ENCODE measurements at places on chromosomes 3 and 15.

GRCh38 chr15:44918136-44918535, 38.4 kb upstream of the TERB2 start:
- DNase-seq = no peak

DNA sequence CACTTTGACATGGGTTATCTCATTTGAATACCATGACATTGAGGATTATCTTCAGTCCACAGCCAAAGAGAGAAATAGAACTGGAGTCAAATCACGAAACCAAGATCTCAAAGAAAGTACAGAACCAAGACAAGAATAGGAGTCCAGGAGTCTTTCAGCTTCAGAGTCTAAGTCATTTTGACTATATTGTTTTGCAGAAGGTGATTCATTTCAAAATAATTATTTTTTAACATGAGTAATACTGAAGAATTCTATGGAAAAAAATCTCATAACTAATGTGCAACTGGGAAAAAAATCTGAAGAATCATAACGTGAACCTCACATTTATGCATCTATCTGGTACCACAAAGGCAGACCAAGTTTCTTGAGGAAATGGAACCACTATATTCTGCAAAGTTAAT, 60.3 kb downstream of the UBE3A start:
- DNase-seq = no peak

DNA sequence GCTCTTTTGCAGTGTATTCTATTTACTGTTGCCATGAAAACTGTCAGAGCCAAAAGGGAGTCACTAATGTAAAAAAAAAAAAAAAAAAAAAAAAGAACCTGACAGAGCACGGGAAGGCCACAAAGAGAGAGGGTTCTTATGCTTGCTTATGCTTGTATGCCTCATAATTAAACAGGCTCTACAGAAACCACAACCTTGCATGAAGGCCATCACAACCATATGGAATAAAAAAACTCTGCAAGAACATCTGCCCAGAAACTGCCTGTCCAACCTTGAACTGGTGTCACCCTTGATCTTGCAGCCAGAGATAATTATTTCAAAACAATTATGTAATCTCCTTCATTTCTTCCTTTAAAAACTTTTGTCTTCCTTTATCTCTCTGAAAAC, 50.1 kb downstream of the CFAP20DC start:
- DNase-seq = no peak

- DNase-seq = no peak
Observed at GRCh38 chr15:71526060-71526820, 284.1 kb upstream of the NR2E3 start.

GRCh38 chr3:145492456-145492855, 668.5 kb downstream of the PLOD2 start:
- no peak for DNase-seq

DNA sequence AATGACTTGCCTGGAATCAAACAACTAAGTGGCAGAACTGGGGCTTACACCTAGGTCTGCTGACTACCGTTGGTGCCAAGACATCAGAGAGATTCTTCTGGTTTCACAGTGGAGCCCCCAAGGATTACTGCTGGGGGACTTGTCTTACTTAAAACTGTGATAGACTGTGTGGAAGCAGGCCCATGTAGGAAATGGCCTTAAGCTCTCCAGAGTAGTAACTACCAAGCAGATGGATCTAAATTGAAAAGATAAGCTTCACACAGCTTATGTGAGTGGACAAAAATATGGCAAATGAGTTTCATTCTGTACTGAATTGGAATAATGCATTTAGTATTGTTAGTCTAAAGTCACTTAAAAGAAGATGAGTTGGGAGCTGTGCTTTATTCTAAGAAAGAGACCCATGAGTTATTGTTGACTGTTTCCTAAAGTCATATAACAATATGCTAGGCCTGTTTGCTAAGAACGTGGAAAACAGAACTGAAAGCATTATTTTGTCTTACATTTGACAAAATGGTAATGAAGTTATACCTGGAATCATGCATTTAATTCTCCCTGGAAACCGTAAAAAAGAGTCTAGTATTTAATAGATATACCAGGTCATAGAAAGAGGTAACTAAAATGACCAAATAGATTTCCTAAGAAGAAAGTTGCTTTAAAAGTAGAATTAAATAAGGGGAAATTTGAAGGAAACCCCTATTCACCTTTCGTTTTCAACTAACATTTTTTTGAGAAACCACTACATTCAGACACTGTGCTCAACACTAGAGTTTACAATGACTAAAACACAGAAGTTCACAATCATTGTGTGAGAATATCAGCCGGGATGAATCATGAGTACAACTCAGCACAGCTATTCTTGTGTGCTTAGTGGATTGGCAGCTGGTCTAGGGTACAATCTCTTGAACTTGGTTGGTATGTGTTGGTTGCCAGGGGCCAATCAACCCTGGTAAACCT, 13.0 kb upstream of the MAPK6 start:
- DNase-seq = no peak

DNA sequence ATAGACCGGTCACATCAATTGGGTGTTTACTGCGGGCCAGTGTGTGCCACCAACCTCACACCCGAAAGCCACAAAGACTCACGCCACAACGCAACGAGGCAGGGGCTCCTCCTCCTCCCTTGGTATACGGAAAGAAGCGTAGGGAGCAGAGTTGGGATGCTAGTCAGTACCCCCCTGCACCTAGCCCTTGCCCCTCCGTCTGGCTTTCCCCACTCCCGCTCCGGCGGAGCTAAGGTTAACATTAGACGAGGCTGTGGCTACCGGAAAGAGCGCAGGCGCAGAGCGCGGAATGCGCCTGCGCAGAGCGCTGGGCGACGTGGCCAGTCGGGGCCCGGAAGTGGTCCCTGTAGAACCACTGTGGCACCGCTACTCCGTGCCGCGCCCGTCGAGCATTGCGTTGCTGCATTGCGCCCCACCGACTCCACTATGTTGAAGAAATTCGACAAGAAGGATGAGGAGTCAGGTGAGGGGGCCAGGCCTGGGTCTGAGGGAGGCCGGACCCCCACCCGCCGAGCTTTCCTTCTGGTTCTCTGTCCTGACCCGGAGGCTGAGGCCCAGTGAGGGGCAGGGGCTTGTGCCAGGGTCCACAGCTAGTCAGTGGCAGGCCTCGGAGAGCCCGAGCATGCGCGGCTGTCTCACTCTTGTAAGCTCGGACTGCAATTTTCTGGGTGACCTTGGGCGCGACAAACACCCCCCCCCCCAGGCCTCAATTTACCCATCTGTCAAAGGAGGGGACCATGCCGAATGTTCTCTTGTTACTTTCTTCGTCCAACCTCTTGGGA, at the start of gene COPG1:
TSS of gene COPG1 (plus strand) at position 323 of the 782 bp plus-strand sequence. CDS start at position 427, 104 bp downstream.
- DNase-seq = peak; percentile 88
